ENCODE measurements at places on chromosomes 5 and 9. TPM values are rescaled to one million over a fixed set of nuclear protein-coding genes. Genes with fewer than 3 reads are reported as not detected.

Gene ZBTB26
- 2.0 TPM for total RNA-seq

DNA sequence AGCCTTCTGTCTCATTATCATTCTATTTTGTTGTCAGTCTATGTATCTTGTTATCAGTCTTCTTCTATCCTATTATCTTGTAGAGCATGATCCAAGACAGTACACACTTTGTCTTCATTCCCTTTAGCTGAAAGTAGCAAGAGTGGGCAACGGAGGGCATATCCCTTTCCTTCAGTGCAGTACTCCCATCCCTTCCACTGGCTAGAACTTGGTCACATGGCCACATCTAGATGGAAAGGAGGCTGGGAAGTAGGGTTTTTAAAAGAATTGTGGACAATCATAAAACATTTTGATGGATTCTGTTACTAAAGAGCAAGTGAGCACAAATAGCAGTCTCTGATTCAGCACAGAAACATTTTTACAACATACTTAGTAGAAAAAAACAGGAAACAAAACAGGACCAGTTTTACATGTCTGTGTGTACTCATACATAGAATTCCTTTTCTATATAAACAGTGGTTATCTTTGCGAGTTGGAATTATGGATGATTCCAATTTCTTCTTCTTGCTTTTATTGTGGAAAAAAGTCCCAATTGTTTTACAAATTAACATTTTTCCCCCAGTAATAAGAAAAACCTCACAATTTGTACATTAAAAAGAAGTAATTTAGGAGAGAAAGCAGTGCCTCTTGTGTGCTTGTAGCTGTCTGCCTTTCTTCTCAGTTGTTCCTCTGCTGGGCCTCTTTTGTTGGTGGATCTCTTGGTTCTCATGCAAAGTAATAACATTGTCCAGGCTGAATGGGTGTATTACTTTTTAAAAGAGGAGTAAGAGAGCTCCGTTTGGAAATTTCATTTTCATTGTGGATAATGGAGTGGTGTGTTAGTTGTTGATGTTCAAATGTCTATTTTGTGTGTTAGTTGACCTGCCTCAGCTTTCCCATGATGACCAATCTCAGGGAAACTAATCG, 410.9 kb upstream of the TRPC7 start:
- no peak for ATAC-seq

- no peak for ATAC-seq
These were observed 69.8 kb downstream of the PTTG1 start for GRCh38 chr5:160491438-160491837.

DNA sequence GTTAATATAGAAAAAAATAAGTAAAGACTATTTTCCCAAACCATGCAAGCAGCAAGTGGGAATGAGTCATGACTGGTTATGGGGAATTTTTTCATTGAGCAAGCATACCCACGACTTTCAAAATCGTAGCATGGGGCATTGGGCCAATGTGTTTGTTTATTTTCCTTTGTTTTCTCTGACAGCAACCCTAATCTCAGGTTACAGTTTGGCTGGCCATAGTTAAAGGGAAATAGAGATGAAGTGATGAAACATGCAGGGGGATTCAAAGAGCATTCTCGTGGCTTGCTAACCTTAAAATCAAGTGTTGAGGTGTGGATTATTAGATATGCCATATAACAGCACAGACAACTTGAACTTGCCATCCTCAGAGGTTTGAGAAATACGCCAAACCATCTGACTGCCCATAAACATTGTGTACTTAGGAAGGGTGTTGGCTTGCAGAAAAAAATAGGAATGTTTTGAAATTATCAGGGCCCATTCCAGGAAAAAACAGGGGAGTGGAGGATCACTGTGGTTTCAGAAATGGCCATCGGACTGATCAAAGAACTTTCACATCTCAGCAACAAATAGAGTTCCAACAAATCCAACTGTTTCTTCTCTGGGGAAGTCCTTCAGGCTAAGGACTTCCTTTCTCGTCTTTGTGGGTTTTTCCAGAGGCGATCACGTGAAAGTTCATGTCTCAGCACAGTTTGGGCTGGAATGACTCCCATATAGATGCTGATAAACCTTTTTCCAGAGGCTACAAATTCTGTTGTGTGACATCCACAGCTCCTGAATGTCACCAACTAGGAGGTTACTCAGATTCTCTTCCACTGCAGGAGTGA, 259.1 kb downstream of the SYK start:
- ATAC-seq, result peak; percentile 56

GRCh38 chr5:10892911-10893215, 131.8 kb upstream of the DAP start:
- no peak for ATAC-seq

- no peak for ATAC-seq
These were observed 226.6 kb downstream of the MLLT3 start for GRCh38 chr9:20395651-20396050.

GRCh38 chr9:108207561-108208165, 648.1 kb downstream of the ACTL7B start:
- no peak for ATAC-seq

Gene JAKMIP2
- total RNA-seq, result 0.12 TPM

DNA sequence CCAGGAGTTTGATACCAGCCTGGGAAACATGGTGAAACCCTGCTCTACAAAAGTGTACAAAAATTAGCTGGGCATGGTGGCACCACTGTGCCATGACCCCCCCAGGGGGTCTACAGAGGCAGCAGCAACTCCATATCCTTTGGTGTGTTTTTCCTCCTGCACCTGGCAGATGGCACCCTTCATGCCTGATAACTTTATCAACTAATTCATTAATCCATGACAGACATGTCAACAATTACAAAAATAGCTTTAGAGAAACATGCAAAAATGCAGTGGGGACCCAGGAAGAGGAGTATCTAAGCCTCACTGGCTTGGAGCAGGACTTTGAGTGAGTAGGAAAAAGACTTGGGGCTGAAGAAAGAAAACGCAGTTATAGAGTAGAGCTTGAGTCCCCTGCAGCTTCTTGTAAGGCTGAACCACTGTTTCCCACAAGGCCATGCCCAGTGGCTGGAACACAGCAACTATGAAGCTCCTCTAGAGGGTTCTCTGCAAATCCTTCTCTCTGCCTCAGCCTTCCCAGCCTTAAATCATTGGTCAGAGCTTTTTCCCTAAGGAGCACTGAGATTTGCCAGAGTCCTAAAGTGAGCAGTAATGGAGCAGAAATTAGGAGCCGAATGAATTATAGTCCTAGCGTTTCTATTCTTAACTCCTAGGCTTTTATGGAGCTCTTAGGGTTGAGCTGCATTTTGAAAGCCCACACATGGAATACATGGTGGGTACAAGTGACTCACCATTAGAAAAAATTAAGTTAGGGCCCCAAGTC, 25.5 kb upstream of the B4GALT1 start:
- ATAC-seq, result no peak

DNA sequence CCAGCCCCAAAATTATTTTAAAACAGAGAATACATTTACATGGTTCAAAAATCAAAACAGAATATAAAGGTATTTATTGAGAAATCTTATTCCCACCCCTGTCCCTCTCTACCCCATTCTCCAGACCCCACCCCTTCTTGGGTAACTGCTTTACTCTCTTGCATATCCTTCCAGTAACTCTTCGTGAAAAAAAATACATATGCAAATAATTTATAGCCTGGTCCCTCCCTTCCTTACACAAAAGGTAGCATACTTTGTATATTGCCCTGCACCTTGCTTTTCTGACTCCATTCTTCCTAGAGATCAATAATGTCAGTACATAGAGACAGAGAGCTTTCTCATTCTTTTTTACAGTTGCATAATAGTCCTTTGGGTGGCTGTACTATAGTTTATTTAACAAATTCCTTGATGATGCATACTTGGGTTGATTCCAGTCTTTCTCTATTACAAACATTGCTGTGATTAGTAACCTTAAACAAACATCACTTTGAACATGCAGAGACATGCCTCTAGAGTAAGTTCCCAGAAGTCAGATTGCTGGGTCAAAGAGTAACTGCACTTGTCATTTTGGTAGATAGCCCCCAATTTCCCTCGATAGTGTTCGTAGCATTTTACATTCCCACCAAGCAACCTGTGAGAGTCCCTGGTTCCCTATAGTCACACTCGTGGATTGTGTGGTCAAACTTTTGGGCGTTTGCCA, 47.9 kb downstream of the STOM start:
- peak; percentile 66 for ATAC-seq

GRCh38 chr5:103243665-103244064, 14.9 kb upstream of the MACIR start:
- no peak for ATAC-seq

GRCh38 chr9:110187126-110187525, 20.8 kb downstream of the C9orf152 start:
- ATAC-seq, result no peak

GRCh38 chr9:89724659-89725058, 119.8 kb downstream of the GADD45G start:
- ATAC-seq, result no peak

DNA sequence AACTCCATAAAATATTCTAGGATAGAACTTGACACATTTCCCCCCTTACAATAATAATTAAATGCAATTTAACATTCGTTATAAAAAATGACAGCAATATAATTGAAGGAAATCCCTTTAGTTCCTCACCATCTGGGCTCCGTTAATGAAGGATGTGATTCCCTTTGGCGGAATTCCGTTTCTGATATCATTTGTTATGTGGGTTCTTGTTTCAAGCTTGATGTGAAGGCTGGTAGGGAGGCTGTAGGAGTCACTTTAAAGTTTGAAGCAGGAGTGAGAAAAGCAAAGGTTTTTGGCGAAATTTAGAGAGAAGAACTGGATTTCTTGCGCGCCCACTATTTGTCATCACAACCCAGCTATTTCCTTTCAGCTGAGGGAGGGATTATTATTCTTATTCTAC, 4.0 kb downstream of the RGS7BP start:
- no peak for ATAC-seq

Gene TXNDC8
- not detected for total RNA-seq

- ATAC-seq, result no peak
These were observed 111.7 kb downstream of the KCNN2 start for GRCh38 chr5:114473541-114473940.

Gene CTXN3
- total RNA-seq, result 0.24 TPM

GRCh38 chr9:4820168-4820567, 27.4 kb downstream of the RCL1 start:
- no peak for ATAC-seq

Gene LOX
- 6.6 TPM for total RNA-seq

DNA sequence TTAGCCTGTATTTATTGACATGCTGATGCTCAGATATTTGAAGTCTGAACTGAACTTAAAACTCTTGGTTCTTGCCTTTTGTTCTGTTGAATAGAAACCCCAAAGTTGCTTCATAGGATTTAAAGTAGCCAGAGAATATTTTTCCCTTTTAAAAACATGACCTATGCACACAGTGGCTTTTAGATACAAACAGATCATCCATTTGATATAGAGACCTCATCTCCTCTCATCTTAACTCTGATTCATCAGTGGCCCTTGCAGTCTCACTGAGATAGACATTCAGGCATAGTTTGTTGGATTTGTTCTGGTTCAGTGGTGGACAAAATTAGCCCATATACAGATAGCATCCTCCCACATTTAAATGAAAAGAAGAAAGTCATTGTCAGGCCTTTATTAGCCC, 43.5 kb upstream of the PJA2 start:
- no peak for ATAC-seq

Gene BARHL1
- not detected for total RNA-seq

DNA sequence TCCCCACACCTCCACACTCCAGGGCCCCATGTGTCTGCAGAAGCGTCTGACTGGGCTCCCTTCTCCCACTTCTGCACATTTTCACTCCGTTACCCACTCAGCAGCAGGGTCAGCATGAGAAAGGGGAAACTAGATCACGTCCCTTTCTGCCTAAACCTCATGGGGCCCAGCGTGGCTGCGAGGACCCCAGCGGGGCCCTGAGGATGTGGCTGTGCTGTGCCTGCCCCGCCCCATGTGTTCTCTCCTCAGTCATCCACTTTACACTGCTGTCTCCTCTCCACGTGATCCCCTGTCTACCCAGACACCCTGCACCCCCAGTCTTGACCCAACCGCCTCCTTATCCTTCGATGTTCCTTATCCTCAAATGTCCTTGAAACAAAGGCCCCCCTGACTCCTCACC, 59.8 kb upstream of the OTULINL start:
- ATAC-seq, result no peak

Gene NR6A1
- 1.7 TPM for total RNA-seq

DNA sequence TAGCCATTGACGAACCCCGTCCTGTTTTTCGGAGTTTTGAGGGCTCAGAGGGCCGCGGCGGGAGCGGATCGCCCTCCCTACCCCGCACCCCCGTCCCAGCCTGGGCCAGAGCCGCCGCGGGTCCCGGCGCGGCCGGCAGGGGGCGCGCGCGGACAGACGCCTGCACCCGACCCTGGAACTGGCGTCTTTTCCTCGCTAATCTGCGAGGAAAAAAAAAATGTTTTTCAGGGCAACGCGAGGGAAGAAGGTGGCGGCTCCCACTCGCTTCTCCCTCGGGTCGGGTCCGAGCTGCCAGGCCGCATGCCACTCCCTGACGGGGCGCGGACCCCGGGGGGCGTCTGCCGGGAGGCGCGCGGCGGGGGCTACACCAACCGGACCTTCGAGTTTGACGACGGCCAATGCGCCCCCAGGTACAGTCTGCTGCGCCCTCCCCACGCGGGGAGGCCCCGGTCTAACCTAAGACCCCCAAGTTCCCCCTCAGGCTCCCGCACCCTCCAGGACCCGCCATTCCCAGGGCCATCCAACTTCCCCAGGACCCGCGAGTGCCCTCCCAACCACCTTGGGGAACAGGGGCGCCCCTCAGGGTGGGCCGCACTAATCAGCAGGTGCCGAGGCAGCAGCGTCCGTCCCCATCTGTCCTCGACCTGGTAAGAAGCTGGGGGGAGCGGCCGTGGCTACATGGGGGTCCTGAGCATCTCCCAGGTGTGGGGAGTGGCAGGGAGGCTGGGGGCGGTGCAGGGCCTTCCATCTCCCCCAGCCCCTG, at the start of gene KCNT1:
KCNT1 (plus strand) TSS at position 227 of the 763 bp plus-strand sequence; CDS start at position 301, 74 bp downstream.
- peak; percentile 40 for ATAC-seq

Gene SNAPC4
- 3.7 TPM for total RNA-seq

DNA sequence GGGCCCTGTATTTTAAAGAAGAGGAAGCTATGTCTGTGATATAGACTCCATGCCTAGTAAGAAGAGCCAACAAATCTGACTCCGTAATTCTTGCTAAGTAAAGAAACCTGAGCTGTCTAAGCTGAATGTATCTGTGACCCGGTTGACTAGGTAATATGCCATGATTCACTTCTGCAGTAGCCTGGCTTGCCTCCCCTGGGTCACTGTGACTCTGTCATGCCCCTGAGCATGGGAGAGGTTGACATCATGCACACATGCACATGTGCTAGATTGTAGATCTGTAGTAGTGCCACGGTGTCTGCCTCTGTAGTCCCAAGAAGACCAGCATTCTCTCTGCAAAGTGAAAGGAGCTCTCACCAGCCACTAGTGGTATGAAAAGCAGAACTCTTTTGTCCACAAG, 9.1 kb downstream of the SLC22A5 start:
- ATAC-seq, result peak; percentile 91

Measured in esophagus mucosa (tissue), 1 donor.